ENCODE measurements at places on chromosomes 2 and 18.
A peak's percentile ranks its signal among the peaks of the same experiment; 100 is the strongest.

DNA sequence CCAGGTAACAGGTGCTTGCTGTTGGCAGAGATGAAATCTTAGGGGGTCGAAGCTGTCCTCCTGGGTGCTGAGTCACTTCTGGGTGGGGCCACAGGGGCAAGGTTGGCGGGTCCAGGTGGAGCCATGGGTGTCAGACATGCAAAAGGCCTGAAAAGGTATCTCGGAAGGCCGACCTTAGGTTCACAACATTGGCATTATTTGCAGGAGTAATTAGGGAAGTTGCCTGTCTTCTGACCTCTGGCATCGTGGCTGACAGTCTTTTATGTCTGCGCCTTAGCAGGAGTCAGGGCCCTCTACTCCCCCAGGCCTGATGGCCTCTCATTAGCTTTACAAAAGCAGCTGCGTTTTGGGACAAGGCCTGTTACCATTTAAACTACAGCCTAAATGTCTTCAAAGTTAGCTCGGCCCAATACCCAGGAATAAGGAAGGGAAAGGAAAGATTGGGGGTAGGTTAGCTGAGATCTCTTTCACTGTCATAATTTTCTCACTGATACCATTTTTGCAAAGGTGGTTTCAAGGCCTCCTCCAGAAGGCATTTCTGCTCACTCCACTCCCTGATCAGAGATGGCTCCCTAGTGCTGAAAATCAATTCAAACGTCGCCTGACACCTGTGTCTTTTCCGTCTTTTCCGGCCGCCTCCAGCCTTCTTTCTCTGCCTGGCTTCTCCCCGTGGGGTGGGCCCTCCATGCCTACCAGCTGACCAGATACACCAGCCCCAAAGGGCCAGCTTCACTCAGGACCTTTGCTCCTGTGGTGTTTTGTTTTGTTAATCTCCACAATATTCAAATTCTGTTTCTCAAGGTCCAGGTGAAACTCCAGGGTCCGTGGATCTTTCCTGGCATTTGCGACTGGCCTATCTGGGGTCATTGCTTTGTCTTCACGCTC lies 90.8 kb downstream of the RHOB start:
- no peak for DNase-seq

DNA sequence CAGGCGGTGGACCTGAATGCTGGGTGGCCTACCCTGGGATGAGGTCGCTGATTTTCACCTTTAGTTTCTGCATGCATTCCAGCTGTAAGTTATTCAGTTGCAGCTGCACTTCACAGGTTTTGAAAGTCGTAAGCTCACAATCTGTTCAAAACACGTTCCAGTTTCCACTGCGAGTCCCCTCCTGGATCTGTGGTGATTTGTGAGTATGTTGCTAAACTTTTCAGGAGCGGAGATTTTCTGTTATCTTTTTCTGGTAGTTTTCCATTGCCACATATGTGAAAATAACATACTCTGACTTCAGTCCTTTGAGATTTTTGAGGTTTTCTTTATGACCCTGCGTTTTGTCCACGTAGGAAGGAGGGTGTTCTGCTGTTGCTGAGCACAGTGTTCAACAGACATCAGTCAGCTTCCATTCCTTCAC lies 102.1 kb downstream of the SNTG2 start:
- DNase-seq = no peak

GRCh38 chr2:204109681-204110080 lies 173.1 kb downstream of the ICOS start:
- peak; percentile 40 for DNase-seq

GRCh38 chr18:62954366-62954765 lies 239.0 kb downstream of the PHLPP1 start:
- peak; percentile 17 for DNase-seq

GRCh38 chr2:232351686-232352510 lies 26.7 kb upstream of the ALPP start:
- no peak for DNase-seq

- no peak for DNase-seq
These were observed 142.9 kb upstream of the NDUFV2 start for GRCh38 chr18:8959551-8960135.

GRCh38 chr2:211879323-211879722 lies 659.3 kb downstream of the ERBB4 start:
- no peak for DNase-seq

DNA sequence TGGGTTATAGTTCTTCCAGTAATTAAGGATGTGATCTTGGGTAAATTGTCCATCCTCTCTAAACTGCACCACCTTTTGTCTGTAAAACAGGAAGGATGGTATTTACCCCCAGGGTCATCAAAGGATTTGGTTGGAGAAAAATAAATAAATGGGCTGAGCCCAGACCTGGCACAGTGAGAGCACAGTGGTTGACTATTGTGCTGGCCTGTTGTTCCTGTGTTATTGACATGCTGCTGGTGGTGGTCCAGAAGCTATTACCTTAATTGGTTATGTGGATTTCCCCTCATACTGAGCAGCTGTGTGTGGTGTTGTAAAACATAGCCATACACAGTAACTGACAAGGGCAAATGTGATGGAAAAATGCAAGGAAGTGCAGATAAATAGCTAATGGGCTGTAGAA lies 746 bp upstream of the IL37 start:
- DNase-seq = no peak

- DNase-seq = no peak
These were observed 166.4 kb downstream of the TMEM18 start for GRCh38 chr2:510839-511238.

- DNase-seq = no peak
These were observed 182.0 kb upstream of the TRIB2 start for GRCh38 chr2:12534646-12535263.

DNA sequence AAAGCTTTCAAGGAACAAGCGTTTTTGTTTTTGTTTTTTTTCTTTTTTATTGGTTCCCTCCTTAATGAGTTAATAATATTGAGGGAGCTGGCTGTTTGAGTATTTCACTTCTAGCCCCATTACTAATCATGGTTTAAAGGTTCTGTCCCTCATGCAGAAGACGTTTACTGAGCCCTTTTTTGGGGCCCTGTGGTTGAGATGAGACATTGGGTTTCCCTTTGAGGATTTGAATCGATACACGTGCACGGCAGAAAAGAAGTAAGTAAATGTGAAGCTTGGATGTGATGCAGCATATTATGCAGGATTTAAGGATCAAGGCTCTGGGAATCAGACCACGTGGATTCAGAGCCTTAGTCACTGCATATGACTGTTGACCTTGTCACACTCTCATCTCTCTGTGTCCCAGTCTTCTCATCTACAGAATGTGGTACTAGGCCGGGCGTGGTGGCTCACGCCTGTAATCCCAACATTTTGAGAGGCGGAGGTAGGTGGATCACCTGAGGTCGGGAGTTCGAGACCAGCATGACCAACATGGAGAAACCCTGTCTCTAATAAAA lies 1.0 kb upstream of the CHST10 start:
- no peak for DNase-seq

DNA sequence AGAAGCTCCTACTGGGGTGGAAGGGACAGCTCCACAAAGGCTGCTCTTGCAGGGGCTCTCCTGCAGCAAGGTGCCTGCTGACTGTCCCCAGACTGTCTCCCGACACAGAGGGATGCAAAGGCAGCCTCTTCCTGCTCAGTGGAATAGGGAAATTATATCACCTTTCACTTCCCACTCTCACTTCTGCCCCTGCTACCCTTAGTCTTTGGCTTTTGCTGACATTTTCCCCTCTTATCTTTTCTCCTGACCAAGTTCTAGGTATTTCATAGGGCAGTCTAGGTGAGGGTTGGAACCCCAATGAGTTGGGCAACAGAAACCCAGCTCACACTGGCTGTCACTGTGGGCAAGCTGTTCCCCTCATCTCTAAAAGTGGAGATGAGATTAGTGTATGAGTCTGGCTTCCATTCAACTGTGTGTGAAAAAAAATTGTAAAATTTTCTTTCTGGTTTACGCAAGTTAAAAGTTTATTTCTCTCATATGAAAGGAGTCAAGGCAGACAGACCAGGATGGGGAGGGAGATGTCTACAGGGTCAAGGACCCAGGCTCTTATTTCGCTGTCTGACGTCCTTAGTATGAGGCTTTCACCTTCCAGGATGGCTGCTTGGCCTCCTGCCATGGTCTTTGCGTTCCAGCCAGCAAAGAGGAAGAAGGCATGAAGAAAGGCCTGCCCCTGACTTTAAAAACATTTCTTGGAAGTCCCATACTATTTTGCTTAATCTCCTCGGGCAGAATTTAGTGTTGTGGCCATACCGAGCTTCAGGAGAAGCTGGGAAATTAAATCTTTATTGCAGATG lies 7.5 kb upstream of the MOCOS start:
- DNase-seq = peak; percentile 78

DNA sequence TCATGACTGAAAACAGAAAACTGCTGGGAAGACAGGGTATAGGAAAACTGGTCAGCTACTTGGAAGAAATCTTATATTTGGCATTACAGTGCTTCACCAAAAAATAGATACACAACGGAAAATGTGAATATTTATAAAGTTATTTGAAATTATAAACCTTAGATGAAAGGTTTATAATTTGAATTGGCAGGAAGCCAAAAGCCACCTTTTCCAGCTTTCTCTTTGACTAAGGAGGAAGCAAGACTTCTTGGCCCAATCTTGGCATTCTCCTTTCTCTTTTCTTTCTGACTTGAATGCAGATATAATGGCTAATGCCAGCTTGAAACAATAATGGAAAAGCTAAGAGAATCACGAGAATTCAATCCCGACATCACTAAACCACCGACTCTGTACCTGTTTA lies 196.5 kb upstream of the PIK3C3 start:
- DNase-seq = no peak
